ENCODE measurements at places on chromosomes 2 and 18.

- no peak for DNase-seq
Measured at GRCh38 chr2:204611017-204611631, 65.8 kb downstream of the PARD3B start.

DNA sequence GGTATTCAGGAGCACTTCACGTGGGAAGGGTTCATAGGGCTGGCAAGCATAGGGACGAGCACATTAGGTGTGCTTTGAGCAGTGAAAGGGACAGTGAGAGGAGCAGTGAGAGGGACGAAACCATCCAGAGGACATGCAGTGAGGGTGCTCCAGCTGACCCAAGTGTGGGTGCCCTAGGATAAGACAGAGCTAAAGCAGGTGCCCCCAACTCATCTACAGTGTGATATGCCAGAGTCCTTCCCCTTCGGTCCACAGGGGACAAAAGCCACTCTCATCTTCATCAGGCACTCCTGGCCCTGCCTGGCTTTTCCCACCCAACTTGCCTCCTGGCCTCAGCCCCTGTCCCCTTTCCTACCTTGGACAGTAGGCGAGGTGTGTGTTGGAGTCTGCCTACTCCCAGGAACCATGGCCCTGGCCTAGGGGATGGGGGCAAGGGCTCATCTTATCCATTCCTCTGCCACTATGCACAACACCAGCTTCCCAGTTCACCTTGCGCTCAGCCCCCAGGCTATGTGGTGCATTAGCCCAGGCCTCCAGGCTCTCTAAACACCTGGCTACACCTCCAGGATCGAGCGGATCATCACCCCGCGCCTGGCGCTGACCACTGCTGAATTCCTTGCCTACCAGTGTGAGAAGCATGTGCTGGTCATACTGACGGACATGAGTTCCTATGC lies 16.1 kb upstream of the ANKRD53 start:
- no peak for DNase-seq

- DNase-seq, result no peak
Measured at GRCh38 chr18:44514106-44514505, 166.6 kb upstream of the SETBP1 start.

DNA sequence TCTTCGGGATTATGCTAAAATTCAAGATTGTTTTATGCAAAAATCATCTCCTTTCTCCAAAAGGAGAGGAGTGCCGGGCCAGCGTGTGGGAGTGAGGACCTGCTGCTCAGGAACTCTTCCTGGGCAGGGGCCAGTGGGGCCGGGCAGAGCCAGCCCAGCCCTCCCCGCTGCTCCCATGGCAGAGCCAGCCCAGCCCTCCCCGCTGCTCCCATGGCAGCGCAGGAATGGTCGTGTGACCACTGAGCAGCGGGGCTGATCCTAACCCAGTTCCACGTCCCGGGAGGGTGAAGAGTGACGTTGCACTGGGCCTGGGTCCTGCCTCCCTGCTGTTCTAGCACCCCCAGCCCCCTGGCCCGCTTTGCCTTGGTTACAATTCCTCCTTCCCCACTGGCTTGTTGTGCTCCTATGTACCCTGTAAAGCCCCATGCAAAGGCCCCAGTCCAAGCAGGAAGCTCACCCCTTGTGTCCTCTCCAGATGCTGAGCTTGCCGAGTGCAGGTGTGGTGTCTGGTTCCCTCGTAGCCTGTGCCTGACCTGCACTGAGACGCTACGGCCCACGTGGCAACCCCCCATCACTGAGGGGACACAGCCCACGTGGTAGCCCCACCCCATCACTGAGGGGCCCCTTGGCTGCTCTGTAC lies 11.4 kb upstream of the NEU4 start:
- no peak for DNase-seq

- DNase-seq, result no peak
Measured at GRCh38 chr2:236662231-236663185, 92.9 kb downstream of the ACKR3 start.

- DNase-seq, result no peak
Measured at GRCh38 chr2:85942346-85942957, 53.7 kb upstream of the ST3GAL5 start.

DNA sequence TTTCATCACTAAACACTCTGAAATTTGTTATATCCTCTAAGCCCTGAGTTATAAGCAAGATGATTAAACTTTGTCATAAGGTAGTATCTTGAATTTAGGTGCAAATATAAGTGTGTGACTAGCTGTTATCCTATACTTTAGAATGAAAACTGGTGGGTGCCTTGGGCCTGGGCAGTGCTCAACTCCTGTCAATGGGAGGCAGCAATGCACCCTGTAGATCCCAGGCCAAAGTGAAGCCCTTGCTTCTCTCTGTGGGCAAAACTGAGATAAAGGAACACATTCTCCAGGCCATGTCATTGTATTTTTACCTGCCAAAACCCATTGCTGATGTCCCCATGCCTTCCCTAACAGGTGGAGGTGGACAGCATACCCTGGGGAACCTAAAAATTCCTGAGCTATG lies 525.2 kb downstream of the TNS1 start:
- no peak for DNase-seq

GRCh38 chr18:54916507-54916906 lies 42.8 kb downstream of the CCDC68 start:
- DNase-seq, result no peak

DNA sequence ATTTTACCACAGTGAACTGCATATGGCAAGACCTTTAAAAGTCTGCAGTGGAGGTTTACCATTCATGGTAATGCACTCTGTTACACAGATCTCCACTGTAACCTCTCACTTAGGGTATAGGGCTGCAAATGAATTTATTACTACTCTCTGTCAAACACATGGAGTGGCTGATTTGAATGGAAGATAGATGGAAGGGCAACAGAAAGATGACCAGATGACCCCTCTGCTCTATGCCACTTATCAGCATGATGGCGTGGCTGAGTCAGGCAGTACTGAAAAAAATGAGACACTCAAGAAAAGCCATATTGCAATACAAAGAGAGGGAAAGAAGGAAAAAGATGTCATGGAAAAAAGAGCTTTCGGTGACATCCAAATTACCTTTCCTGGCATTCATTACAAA lies 72.3 kb downstream of the ABCA12 start:
- DNase-seq, result no peak

DNA sequence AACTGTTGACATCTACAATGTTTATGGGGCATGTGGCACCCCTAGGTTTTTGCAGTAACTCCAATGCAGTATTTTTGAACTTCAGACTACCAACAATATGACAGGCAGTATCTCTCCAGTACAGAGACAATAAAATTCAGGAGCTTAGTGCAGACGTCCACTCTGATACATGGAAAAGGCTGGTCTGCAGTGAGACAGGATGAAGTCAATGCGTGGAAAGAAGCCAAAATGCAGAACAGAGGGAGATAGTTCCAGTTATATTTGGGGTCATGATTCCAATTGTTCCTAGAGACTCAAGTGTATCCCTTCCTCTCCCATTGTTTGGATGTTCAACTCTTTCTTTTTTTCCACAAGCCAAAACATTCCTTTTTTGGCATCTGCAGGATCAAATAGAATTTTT lies 18.7 kb upstream of the SMAD2 start:
- DNase-seq, result no peak

DNA sequence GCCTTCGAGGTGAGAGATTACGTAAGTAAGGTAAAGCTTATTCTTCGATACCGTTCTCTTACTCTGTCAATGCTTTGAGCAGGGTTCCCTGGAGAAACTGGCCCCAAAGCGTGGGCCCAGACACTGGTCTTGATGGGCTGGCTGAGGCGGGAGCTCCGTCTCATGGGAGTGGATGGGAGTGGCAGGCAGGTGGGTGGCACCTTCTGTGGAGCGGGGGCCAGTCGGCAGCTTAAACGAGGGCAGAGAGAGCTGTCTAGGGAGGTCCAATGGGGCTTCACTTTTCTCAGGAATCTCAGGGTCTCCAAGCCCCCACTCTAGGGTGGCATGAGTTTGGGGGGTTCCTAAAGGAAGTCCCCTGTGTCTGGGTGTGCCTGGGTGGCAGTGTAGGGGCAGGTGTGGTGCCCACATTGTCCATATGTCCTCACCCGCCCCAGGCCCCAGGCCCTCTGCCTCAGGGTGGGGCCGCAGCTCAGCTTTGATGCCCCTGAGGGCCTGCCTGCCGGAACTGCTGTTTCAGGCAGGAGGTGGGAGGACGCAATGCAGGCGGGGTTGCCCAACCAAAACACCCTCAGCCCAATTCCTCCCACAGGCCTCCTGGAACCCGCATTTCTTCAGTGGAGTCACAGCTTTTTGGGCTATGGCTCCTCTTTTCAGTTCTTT lies 32.5 kb upstream of the FOSL2 start:
- DNase-seq, result no peak

DNA sequence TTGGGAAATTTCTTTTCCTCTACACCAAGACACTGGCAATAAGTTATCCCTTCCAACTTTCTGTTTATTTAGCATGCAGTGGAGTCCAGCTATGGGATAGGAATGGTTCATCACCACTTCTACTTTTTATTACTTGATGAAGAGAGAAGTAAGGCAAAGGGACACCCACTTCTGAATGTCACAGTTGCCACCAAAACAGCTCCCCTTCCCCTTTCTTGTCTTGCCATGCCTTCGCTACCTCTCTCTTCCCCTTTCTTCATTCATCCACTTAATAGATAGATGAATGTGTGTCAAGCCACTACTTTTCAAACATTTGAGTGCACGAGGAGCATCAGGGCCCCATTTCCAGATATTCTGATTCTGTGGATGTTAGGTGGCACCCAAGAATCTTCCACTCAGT lies 59.6 kb downstream of the KCTD18 start:
- DNase-seq, result no peak

GRCh38 chr2:23545811-23546210 lies 160.8 kb downstream of the KLHL29 start:
- no peak for DNase-seq

DNA sequence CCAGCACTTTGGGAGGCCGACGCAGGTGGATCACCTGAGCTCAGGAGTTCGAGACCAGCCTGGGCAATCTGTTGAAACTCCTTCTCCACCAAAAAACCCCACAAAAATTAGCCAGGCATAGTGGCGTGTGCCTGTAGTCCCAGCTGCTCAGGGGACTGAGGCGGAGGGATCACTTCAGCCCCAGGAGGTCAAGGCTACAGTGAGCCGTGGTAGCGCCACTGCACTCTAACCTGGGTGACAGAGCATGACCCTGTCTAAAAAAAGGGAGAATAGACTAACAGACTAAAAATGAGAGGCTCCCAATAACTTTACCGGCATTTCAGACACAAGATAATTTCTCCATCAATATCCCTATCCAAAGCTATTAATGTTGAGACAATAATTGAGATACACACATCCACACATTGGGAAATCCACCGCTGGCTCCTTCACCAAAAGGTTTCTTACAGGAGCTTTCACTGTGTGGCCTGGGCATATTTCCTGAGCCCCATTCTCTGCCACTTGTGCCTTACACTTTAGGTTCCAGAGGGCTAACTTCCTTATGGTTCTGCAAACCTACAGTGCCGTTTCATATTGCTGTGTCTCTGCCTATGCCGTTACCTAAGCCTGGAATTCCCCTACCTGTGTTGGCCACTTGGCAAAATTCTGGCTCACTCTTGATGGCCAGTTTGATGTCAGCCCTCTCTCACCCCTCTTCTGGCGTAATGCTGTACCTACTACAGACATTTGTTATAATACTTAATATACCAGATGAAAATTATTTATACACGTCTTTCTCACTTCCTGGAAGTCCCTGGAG lies 115.8 kb upstream of the ZFP36L2 start:
- no peak for DNase-seq

DNA sequence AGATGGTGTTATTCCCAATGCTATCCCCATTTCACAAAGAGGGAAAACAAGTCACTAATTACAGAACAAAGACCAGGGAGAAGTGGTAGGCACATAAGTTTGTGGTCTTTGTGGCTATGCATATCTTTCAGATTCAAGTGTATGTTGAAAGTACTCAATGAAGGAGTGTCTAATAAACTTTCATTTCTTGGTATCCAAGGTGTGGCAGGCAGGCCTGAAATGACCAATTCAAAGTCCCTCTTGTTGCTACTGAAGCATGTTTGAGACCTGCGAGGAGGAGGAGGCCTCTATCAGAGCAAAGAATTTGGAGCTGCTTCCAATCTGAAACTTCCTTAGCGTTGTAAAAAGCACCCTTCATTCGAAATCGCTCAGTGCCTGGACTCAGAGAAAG lies 60.9 kb upstream of the KLF7 start:
- no peak for DNase-seq

GRCh38 chr18:43060020-43060419 lies 55.5 kb downstream of the RIT2 start:
- no peak for DNase-seq

DNA sequence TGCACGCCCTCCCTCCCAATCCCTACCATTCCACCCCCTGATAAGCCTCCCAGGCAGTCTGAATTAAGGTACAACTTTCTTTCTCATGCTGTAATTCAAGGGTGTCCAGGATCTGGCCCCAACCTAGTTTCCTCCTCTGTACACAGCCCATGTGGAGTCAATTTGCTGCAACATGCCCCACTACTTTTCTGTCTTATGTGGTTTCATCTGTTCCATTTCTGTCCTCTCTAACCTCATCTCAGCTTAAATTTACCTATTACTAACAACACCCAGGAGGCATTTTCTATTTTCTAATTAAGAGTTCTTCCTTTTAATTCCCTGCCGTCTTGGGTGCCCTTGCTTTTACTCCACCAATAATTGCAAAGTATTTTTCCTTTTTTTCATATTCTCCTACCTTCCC lies 10.0 kb downstream of the PPP4R1 start:
- DNase-seq, result no peak

DNA sequence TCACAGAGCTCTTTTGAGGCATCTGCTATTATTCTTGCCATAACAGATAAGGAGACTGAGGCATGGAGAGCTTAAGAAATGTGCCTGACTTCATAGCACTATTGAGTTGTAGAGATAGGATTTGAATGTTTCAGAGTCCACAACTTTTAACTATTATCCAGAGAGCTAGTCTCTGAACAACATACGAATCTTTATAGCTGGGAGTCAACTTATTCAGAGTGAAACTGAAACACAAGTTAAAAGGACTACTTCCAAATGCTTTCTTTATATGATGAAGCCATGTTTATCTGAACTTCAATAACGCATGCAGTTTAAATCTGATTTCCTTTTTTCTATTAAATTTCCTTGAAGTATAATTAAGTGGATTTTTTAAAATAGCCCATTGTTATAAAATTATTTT lies 268.8 kb downstream of the IKZF2 start:
- no peak for DNase-seq

Data from HEK293T (cell line).